Frontal cortex (tissue), 4 donors: ENCODE measurements at places on chromosomes 6 and 20. TPM values are rescaled to one million over a fixed set of nuclear protein-coding genes. Genes with fewer than 3 reads are reported as not detected.

The IL17A gene
- total RNA-seq: not detected

The POFUT1 gene
- total RNA-seq: 14.7 TPM

The CTAGE9 gene
- not detected for total RNA-seq

The MSH5 gene
- 2.9 TPM for total RNA-seq

The RIPPLY2 gene
- total RNA-seq: 21.6 TPM

The SMIM8 gene
- total RNA-seq: 29.8 TPM

The SLC24A3 gene
- total RNA-seq: 13.5 TPM

The PEX7 gene
- 6.1 TPM for total RNA-seq

The GNAS-AS1 gene
- 1.2 TPM for total RNA-seq

The PCED1A gene
- 17.9 TPM for total RNA-seq

The SLA2 gene
- under 0.01 TPM for total RNA-seq

The GMDS gene
- 5.3 TPM for total RNA-seq

The TCF21 gene
- total RNA-seq: not detected
